Stimulated activated CD8-positive, alpha-beta memory T cell treated with anti-CD3 and anti-CD28 coated beads, Interleukin-15, amount 100 ng/mL, for 1 hour (primary cell): ENCODE measurements at places on chromosomes 13 and 19.

- no peak for DNase-seq
Observed at GRCh38 chr19:39103151-39103550, 19.0 kb downstream of the ACP7 start.

DNA sequence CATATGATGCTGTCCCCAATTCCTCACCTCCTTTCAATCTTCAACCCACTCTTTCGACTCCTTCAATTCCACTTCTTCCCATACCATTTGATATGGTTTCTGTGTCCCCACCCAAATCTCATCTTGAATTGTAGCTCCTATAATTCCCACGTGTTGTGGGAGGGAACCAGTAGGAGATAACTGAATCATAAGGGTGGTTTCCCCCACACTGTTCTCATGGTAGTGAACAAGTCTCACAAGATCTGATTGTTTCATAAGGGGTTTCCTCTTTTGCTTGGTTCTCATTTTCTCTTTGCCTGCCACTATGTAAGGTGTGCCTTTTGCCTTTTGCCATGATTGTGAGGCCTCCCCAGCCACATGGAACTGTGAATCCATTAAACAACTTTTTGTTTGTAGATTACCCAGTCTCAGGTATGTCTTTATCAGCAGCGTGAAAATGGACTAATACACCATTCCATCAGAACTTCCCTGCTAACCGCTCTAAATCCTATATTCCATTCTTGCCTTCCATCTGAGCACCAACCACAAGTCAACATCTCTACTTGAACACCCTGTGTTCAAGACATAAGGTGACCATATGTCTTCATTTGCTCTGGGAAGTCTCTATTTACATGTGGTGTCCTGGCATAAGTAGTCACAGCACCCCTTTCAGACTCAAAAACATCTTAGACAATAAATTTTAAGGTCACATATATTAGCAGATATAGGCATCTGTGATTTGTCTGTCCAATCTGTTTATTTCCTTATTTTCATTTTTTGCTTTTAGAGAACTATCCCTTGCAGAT lies 122.9 kb downstream of the TSHZ3 start:
- DNase-seq: no peak

GRCh38 chr19:44050740-44051649 lies 841 bp upstream of the ZNF223 start:
- DNase-seq: no peak

GRCh38 chr19:35264268-35265125 lies 4.3 kb upstream of the USF2 start:
- no peak for DNase-seq

- DNase-seq: peak; percentile 64
Observed at GRCh38 chr19:35509861-35510625, 3.4 kb downstream of the DMKN start.

DNA sequence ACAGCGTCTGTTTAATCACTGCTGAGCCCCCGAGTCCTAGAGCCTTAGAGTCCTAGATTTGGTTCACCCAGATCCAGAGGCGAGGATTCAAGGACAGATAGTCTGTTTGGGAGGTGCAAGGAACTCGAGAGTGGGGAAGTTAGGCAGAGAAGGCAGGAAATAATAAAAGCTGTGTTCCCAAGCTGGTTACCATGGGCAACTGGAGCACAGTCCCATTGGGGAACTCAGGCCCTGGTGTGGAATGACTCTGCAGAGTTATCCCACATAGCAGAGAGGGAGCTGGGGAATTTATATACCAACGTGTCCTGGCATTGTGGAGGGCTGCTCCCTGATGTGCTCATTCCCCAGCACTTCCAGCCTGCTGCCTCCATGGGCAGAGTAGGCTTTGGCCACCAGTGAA lies 9.7 kb downstream of the IGSF23 start:
- no peak for DNase-seq

- no peak for DNase-seq
Observed at GRCh38 chr13:114077099-114077932, 55.1 kb downstream of the RASA3 start.

DNA sequence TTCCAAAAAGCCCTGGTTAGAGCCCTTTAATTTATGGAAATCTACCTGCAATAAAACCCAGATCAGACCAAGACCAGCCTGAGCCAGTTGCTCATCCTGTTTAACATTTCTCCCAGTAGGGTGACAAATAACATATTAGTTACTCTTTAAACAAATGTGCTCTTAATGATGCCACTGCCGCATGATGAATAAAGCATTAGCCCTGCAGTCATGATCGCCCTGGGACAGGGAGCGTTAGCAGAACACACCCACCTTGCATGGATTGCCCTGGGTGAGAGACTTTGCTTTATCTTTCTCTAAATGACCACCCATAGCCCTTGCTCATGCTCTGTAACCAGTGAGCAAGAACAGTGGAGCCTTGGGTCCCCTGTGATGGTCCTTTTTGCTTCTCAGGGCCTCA lies 362.4 kb downstream of the ENOX1 start:
- DNase-seq: no peak

GRCh38 chr19:46788968-46789338 lies 559 bp upstream of the SLC1A5 start:
- DNase-seq: no peak

DNA sequence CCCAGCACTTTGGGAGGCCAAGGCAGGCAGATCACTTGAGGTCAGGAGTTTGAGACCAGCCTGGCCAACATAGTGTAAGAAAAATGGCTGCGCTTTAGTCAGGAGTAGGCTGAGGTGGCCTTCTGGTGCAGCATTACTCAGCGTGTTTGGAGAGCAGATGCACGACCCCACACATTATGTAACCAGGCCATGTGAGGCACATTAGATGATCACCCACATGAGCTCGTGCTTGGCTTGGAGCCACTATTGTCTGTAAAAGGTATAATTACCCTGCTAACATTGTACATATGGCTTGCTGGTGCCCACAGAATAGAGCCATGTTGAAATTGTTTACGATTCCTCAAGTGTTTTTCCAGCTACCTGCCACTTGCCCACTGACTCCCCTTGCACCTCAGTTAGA lies 24.0 kb upstream of the SCEL start:
- DNase-seq: no peak

DNA sequence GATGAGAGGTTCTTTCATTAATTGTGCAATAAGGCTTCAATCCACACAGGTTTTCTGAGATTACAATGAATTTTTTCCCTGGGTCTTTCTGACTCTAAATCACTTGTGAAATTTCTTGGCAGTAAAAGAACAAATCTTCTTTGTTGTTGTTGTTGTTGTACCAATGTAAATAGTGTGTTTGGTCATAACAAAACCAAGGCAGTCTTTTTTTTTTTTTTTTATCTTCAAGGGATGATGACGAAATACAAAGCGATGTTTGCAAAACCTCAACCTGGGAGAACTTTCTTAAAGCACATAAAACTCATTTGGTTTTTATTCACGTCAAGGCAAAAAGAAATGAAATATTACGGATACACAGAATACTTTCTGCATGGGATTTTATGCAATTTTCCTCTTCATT lies 462.0 kb downstream of the LIG4 start:
- no peak for DNase-seq

GRCh38 chr13:43936647-43937046 lies 56.9 kb downstream of the LACC1 start:
- DNase-seq: no peak

- no peak for DNase-seq
Observed at GRCh38 chr19:55452749-55453346, 8.6 kb downstream of the ISOC2 start.

- no peak for DNase-seq
Observed at GRCh38 chr13:30832845-30833332, 73.2 kb upstream of the MEDAG start.

GRCh38 chr13:22482496-22483000 lies 698.2 kb upstream of the SGCG start:
- no peak for DNase-seq

GRCh38 chr13:108056278-108056677 lies 159.1 kb downstream of the LIG4 start:
- DNase-seq: no peak

- no peak for DNase-seq
Observed at GRCh38 chr19:28972058-28972852, 240.7 kb downstream of the UQCRFS1 start.

- DNase-seq: no peak
Observed at GRCh38 chr13:83221813-83222241, 660.4 kb downstream of the SLITRK1 start.

DNA sequence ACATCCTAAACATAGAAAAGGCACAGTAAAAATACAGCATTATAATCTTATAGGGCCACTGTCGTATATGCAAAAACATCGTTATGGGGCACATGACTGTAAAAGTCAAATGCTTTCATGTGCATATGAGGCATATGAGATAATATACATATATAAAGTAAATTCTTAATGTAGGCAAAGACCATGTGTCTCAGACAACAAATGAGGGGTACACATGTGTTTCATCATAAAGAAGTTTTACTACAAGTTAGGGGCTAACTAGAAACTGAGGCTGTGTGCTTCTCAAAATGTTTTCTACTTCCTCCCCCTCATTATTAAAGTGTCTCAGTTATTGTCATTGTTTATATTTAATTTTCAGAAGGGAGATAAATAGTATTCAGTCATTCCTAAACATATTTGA lies 309.6 kb downstream of the SHISA2 start:
- no peak for DNase-seq

DNA sequence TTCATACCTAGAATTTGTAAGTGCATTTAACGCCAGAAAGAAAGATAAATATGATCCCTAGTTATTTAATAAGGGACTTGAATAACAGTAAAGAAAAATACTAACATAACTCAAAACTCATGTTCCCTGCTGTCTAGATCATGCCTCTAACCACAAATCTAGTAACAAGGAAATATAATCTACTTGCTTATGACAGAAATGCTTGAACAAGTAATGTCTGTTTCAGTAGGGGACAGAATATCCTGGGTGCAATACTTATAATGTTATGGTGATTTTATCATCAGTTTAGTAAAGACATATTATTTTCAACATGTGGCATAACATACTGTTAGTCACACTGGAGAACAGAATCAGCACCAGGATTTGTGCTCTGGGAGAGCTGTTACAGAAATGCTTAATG lies 861.9 kb upstream of the SLITRK1 start:
- no peak for DNase-seq

DNA sequence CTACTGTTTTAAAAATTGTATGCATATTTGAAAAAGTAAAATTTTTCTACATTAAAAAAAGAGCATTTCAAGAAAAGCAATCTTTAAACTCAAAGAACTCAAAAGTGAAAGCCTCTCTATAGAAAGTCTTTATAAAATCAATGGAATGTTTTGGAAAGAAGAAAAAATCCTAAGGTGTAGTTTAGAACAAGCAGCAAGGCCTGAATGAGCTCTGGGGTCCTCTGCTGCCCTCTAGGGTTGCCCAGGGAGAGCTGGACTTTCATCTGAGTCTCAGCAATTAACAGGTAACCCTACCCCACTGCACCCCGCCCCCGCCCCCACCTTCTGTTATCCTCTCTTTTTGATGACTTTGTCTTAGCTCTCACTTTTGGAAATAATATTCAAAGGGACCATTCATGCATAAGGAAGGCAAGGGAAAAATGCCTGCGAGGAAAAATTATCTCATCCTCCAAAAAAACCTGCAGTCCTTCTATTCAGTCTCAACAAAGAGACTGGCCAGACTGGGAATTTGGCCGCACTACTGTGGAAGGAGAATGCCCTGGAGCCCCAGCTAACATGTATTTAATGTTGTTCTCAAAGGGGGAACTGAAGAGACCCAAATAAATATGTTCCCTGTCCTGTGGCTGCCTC lies 24.1 kb downstream of the SLC25A30 start:
- no peak for DNase-seq

- DNase-seq: no peak
Observed at GRCh38 chr13:60482012-60482411, 85.0 kb downstream of the TDRD3 start.

DNA sequence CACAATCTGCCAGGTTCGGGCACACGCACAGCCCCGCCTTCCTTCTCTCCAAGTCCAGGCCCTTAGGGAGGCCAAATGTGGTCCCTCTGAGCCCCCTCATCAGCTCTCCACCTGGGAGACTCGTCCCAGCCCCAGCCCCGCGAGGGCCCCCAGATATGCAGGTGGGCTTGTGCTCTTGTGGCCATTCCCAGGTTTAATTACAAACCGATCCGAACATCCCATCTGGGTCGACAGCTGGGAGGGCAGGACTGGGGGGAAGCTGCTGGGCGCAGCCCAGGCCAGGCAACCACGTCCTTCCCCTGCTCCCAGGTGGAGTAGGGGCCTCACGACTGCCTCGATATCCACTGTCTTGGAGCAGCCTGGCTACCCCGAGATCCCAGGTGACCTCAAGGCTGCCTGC lies 7.5 kb upstream of the C2CD4C start:
- no peak for DNase-seq

DNA sequence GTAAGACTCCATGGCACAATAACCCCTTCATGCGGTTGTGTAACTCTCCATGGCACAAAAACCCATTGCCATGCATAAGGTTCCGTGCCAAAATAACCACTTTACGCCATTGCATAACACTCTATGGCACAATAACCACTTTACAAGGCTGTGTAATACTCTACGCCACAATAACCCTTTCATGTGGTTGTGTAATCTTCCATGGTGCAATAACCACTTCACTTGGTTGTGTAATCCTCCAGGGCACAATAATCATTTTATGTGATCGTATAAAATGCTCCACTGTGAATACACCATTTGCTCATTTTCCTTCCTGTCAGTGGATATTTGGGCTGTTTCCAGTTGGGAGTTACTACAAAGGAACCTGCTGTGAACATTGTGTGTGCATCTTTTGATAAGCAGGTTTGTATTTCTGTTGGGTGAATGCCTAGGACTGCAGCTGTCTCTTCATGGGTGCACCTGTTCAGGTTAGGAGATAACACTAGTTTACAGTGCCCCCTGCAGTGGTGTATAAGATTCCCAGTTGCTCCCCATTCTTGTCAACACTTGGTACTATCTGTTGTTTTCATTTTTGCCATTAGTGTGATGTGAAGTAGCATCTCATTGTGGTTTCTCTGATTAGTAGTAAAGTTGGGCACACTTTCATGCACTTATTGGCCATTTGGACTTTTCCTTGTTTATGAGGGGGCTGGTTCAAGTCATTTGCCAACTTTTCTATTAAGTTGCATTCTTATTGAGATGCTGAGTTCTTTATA lies 21.1 kb upstream of the ZSCAN18 start:
- no peak for DNase-seq
